Cerebellar nuclear complex (tissue), 1 donor: ENCODE measurements at places on chromosomes 1 and 21.

DNA sequence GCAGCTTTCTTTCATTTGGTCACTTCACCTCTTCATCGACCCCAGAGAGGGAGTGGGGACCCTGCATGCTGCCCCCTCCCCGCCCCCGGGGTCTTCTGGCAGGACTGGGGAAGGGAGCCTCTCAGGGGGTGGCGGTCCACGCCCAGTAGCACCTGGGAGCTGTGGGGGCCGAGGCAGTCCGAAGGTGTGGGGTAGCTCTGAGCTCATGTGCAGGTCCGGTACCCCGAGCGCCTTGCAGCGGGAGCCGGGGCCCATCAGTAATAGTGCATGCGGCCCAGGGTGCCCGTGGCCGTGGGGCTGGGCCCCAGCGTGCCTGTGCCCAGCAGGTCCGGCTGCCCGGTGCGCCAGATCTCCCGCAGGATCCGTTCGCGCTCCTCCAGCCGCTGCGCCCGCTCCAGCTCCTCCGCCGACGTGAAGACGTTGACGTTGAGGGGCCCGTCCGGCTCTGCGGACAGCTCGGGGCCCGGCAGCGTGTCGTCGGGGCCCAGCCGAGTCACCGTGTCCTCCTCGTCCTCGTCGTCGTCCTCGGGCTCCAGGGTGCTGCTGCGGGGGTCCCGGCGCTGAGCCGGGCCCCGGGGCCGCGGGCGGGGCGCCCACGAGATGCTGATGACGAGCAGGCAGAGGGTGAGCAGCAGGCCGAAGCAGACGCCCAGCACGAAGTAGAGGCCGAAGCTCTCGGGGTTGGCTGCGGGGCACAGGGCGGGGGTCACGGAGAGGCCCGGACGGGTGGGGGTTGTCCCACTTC, 1.2 kb downstream of the EVA1B start:
- DNase-seq: no peak

DNA sequence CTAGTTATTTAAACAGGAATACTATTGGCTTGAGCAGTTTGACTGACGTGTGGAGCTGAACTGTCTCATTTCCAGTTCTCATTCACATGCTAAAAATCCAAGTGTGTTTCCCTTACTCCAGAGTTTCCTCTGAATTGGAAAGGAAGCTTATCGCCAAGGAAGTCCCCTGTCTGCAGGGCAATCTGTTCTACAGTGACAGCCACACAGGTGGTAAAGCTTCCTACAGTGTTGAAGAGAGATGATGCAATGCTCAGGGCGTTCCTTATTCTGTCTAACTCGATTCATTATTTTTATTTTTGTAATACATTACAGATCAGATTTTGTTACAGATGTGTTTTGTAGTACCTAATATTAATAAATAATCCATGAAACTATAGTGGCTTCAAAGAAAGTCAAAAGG, 41.3 kb downstream of the ADAMTS5 start:
- DNase-seq: no peak

GRCh38 chr1:33163621-33164519, 18.0 kb downstream of the TRIM62 start:
- no peak for DNase-seq

GRCh38 chr1:40017951-40018575, 22.5 kb upstream of the CAP1 start:
- DNase-seq: no peak

DNA sequence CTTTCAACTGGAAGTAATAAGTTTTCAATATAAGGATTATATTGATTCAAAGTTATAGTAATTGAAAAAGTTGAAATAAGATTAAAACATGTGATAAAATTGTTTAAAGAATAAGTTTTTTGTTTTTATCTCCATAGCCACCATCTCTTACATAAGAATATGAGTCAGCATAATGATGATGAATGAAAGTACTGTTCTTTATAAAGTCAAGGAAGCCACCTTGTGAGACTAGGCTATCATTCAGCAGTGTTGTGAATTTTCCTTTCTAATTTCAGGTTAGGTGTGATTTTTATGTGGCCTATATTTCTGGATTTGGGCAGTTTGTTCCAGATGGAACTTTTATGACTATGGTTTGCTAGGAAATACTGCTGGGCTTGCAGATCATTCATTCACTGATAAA, 22.4 kb upstream of the ASB17 start:
- DNase-seq: no peak

- no peak for DNase-seq
Measured at GRCh38 chr1:47751996-47752451, 245.2 kb downstream of the TRABD2B start.

GRCh38 chr1:201264554-201264953, 18.8 kb upstream of the PKP1 start:
- DNase-seq: no peak

GRCh38 chr1:108645564-108646184, 15.2 kb downstream of the HENMT1 start:
- no peak for DNase-seq

- no peak for DNase-seq
Measured at GRCh38 chr1:93763704-93764365, 82.2 kb upstream of the BCAR3 start.

DNA sequence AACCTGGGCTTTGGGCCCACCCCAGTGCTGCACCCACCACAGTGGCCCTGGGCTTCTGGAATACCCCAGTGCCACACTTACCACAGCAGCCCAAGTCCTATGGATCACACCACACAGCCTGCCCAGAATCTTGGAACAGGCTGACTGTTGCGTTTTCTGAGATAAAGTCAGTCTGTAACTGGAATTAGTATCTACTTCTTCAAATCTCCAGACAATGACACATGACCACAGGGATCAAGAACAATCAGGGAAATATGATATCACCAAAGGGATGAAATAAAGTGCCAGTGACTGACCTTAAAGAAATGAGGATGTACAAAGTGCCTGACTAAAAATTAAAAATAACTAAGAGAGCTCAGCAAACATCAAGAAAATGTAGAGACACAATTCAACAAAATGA, 239.7 kb upstream of the PLD5 start:
- DNase-seq: no peak

DNA sequence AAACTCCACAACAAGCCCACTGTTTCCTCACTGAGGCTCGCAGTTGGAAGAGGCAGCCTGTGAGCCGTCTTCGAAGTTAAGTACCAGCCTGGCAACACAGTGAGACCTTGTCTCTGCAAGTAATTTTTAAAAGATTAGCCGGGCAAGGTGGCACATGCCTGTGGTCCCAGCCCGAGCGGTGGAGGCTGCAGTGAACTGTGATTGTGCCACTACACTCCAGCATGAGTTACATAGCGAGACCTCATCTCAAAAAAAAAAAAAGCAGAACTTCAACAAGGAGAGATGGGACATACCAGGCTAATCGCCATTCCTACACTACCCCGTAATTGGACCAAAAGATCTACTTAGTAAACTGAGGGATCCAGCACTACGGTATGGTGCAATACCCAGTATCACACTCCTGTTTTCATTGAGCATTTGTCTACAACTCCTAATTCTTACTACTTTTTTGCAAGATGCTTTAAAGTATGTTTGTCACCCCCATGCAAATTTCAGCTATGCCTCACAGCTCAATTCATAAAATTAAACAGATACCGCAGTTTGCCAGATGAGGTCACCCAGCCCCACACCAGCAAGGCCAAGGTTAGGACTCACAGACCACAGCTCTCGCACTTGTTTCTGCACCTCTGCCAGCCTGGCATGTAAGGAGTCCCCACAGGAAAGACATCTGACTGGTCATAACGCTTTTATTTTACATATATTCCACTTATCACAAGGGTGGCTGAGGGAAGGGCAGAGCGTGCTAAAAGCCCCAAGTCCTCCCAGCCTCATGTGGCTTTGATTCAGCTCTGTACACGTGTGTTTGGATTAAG, 21.0 kb downstream of the SDE2 start:
- no peak for DNase-seq

DNA sequence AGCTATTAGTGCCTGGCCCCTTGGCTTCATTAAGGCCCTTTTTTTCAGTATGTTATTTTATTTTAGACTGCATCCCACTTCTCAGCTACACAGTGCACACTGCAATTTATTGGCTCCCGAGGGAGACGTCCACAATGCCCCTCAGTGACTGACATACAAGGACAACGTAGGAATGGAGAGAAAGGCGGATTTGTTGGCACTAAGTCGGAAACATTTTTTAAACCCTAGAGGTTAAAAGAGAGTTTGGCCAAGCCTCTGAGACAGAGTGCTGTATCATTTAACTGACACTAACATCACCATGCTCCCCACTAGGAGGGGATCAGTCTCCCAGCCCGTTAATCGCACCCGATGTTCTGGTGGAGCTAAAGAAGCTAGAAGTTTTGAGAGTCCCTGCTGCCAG, 45.7 kb upstream of the FOXD3 start:
- no peak for DNase-seq

DNA sequence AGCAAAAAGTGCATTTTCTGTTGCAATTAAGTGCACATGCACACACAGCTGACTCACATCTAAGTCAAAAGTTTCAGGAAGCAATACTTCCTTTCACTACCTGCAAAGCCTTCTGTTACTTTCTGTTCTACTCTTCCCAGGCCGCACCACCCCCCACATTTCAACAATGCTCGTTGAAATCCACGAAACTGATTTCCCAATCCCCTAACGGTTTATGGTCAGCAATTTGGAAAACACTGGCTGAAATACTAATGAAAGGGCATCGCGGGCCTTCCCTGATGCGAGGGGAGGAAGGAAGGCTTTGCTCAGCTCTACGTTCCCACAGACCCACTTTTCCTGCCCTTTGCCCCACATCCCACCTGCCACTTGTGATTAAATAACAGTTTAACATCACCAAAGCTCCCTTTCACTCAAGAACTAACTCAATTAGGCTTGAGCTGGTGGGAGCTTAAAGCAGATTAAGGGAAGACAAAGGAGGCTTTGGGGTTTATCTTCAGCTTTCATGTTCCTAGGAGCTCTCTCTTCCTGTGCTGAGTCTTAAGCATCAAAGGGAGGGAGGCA, 243.2 kb upstream of the RAB4A start:
- DNase-seq: no peak

GRCh38 chr1:4060850-4061249, 160.8 kb upstream of the C1orf174 start:
- no peak for DNase-seq

- no peak for DNase-seq
Measured at GRCh38 chr1:191575746-191576145, 582.5 kb upstream of the RGS18 start.

- DNase-seq: no peak
Measured at GRCh38 chr1:22971611-22972405, 858 bp downstream of the LACTBL1 start.

DNA sequence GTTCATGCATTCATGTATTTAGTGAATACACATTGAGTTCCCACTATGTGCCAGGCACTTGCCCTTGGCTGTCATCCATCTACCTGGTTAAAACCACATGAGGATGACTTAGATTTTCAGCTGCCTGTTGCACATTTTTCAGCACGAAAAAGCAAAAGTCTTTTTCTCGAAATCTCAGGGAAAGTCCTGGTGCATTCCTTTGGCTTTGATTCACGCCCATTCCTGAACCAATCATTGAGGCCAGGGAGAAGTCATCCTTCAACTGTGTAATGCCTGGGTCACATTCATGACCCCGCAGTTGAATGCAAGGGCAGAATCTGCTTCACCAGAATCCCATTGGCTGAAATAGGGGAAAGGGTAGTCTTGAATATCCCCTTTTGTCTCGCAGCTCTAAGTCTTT, 84.4 kb downstream of the RNF220 start:
- DNase-seq: no peak

DNA sequence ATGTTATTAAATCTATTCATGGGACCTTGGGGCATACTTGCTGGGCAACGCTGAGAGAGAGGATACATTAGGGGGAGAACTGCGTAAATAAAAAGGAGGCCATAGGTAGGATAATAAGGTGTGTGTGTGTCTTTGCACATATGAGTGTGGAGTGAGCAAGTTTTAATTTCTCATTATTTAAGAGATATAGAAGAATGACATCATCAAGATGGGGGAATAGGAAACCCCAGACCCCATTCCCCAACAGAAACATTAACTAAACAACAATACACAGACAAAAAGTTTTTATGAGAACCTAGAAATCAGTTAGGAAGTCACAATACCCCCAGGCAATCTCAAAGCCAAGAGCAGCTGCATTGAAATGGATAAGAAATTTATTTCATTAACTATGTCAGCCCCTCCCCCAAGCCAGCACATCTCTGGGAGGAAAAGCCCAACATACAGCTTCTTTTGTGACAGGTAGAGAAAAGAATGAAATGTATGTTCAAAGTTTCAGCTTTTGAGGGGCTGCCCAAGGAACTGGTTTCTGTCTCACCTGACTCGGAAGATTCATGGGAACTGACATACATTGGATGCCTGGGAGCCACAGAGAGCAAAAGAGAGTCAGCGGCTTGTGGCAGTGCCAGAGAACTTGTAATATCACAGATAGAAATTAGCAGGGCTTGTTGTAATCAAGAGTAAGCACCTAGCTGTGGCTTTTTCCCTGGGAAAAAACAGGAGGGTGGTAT, 234.3 kb upstream of the NFIA start:
- DNase-seq: no peak

DNA sequence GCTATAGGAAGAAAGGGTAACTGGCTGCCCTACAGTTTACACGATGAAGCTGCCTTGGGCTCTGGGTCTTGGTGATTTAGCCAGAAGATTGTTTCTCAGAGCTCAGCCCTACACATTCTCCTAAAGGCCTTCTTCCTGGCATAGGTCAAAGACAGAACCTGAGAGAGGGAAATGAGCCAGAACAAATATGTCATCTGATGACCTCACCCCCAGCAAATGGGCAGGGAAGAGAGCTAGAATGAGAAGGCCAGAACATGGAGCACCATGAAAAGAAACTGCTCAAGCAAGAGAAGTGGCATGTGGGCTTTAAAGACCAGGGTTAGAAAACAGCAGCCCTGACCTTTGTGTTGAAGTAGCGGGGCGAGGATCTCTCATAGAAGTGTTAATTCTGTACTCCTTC, 5.5 kb upstream of the ILDR2 start:
- no peak for DNase-seq

DNA sequence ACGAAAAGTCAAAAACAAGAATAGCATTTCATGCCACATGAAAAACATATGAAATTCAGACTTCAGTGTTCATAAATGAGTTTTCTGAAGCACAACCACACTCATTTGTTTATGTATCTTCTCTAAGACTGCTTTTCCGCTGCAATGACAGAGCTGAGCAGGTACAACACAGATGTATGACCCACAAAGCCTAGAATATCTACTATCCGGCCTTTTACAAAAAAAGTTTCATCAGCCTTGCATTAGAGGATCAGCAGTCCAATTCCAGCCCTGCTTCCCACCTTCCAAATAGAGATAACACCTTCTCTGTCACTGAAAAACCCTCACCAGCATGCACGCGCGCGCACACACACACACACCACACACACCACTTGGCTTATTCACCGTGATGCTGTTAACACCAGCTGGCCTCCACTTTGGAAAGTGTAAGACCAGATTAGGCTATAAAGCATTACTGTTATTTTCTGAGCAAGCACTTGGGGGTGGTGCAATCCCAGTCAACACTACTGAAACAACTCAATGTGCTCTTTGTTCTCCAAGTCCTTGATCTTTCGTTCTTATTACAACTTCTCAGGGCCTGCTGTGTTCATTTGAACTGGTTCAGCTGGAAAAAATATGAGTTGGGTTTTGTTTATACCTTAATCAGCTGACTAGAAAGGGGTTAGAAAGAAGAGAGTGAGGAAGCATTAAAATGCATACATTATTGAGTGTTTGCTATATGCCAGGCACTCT, 90.0 kb downstream of the GLUL start:
- DNase-seq: no peak

- DNase-seq: no peak
Measured at GRCh38 chr1:21655748-21656147, 13.4 kb downstream of the RAP1GAP start.

GRCh38 chr1:1161683-1162079, 12.0 kb upstream of the TTLL10 start:
- DNase-seq: no peak

- no peak for DNase-seq
Measured at GRCh38 chr21:42347601-42348327, 3.0 kb downstream of the TFF2 start.
